ENCODE measurements at places on chromosomes 2 and 18.
A peak's percentile ranks its signal among the peaks of the same experiment; 100 is the strongest.

GRCh38 chr2:215942194-215942593 lies 71.2 kb downstream of the MREG start:
- no peak for DNase-seq

DNA sequence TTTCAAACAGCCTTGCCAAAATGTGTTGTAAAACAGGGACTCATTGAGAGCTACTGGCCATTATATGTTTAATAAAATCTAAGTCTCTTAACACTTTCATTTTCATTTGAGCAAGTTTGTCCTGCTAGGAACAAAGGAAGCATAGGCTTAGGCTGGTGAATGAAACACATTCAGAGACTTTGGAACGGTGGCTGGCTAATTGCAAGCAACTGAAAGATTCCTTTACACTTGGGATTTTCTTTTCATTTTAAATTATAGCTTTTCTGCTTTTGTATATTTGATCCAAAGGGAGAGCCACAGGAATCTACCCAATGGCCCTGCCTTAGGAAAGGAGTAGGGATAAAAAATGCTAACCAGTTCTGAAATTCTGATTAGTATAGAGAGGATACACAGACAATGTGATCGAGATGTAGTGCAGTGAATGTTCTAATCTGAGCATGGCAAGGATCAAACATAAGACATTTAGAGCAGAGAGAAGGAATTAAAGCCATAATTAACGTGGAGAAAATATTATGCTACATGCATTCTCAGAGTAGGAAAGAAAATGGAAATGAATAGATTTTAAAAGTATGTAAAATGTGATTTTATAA lies 911.4 kb upstream of the SLC39A10 start:
- no peak for DNase-seq

GRCh38 chr2:96407041-96407918 lies 71.7 kb downstream of the NCAPH start:
- DNase-seq: peak; percentile 63

DNA sequence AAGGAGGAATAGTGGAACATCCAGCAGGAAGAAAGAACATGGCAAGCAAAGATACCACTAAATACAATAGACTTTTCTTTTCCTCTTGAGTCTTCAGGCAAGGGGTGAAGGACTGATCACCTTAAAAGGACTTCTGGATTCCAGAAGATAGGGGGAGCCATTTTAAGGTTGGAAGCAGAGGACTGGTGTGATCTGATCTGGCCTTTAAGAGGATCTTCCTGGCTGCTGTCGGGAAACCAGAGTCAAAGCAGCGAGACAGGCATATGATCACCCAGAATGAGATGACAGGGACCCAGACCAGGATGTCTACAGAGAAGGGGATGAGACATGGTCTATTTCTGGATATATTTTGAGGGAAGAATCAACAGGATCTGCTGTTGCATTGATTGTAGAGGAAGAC lies 558.0 kb downstream of the STK39 start:
- no peak for DNase-seq

DNA sequence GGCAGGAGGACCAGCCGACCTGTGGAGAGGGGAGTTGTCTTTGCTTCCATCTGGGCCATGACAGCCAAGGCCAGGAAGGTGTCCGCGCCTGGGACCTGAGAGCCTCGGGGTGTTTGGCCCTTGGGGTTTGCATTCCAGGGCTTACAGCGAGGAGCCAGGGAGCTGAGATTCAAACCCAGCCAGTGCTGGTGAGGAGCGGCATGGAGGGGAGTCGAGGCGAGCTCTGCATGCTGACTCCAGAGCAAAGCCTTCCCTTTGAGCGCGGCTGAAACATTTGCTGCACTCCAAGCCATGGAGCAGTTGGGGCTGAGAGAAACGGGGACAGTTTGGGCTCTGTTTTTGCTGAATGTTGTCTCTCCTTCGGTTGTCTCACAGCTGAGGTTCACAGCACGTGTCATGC lies 77.4 kb downstream of the TWIST2 start:
- no peak for DNase-seq

- no peak for DNase-seq
These were observed 29.9 kb downstream of the LYPD1 start for GRCh38 chr2:132640116-132640515.

GRCh38 chr2:190695739-190696138 lies 46.9 kb downstream of the NAB1 start:
- no peak for DNase-seq

GRCh38 chr2:139946690-139947089 lies 1166.5 kb upstream of the NXPH2 start:
- no peak for DNase-seq

DNA sequence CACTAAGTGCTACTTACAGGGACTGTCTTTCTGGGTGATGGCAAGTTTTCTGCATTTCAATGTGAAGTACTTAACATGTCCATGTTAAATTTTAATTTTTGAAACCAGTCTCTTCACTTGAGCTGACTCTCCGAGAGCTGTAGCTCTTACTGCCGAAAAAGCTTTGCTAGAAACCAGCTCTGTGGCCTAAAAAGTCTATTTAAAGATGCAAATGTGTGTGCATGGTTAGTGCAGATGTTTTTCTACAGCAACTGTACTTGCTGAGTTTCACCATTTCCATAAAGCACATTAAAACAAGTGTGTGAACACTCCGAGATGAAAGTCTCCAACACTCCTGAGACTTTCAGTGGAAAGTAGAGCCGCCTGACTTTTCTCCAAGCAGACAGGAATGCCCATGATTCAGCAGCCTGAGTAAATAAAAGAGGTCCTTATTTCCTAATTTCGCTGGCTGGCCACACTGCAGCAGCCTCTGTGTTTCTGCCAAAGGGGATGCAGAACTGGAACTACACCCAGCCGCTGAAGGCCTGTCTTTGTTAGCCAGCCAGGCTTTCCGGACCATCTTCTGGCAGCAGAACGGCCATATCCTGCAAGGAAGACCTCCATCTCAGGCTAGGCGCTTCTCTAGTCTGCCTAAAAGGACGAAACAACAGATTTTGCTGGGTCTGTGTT lies 121.2 kb downstream of the ZNF521 start:
- no peak for DNase-seq

Data from activated CD4-positive, alpha-beta T cell treated with anti-CD3 and anti-CD28 coated beads, Interleukin-2, amount 50 U/mL, for 48 hours (primary cell).